ENCODE measurements at places on chromosomes 7 and 10. TPM values are rescaled to one million over a fixed set of nuclear protein-coding genes. Genes with fewer than 3 reads are reported as not detected.

GRCh38 chr10:124221356-124222317, 128.2 kb upstream of the CHST15 start:
- peaks cover 24% of the 10 kb centered on the region for H3K4me1 ChIP-seq
- no peak overlapping the region for H3K4me3 ChIP-seq
- no peak for DNase-seq
- no peaks in the 10 kb centered on the region for H3K36me3 ChIP-seq
- no peaks in the 10 kb centered on the region for H3K27me3 ChIP-seq

- no peak overlapping the region for H3K27ac ChIP-seq
- H3K4me3 ChIP-seq = no peak overlapping the region
- H3K36me3 ChIP-seq = no peaks in the 10 kb centered on the region
- no peaks in the 10 kb centered on the region for H3K27me3 ChIP-seq
Observed at GRCh38 chr7:132377703-132378584, 198.3 kb downstream of the PLXNA4 start.

SNCG gene
- not detected for total RNA-seq

CFAP46 gene
- total RNA-seq = not detected

PSMC2 gene
- total RNA-seq = 88.1 TPM

TSPAN12 gene
- not detected for total RNA-seq

DNA sequence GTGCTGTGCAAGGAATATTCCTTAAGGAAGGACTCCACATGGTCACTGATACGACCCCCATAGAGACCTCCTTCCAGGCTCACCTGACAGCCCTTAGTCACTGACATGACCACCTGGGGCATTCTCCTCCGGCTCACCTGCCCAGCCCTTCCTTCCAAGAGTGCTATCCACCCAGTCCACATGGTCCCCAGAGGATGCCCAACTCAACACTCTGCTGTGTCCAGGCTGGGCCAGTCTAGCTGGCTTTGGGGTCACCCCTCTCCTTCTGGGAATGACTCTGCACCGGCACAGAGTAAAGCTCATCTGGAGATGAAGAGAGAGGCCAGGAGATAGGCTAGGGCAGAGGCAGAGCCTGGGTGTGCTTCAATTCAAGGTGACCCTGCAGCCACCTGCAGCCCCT, 300.8 kb downstream of the TNS3 start:
- H3K4me1 ChIP-seq = no peaks in the 10 kb centered on the region
- no peaks in the 10 kb centered on the region for H3K27me3 ChIP-seq
- DNase-seq = no peak
- no peak overlapping the region for H3K27ac ChIP-seq

HOXA1 gene
- total RNA-seq = 0.64 TPM

CDNF gene
- total RNA-seq = 2.2 TPM

All from natural killer cell (primary cell).